ENCODE measurements at places on chromosomes 16 and 17.
A peak's percentile ranks its signal among the peaks of the same experiment; 100 is the strongest.

GRCh38 chr17:50059256-50059655, 3.3 kb downstream of the ITGA3 start:
- DNase-seq: no peak

- DNase-seq: peak; percentile 83
These were observed at the start of gene ZFP3 for GRCh38 chr17:5078106-5079028. ZFP3 (plus strand) TSS chr17:5078467; CDS start chr17:5091505, 13,038 bp downstream.

GRCh38 chr17:80008848-80009247, 26.8 kb downstream of the TBC1D16 start:
- DNase-seq: no peak

DNA sequence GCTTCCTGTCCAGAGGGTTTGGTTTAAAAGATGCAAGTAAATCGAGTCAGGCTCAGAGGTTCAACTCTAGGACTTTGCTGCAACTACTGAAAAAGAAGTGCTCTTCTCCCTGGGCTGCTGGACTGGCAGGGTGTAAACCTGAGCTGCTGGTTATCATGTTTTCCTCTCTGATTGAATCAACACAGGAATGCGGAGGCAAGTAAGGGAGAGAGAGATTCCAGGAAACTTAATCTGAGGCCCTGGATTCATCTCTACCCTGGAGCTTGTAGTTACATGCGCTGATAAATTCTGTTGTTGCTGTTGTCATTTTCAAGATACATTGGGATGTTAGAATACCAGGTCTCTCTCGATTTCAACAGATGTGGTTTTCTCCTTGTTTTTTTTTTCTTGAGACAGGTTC, 8.2 kb upstream of the HS3ST3A1 start:
- no peak for DNase-seq

DNA sequence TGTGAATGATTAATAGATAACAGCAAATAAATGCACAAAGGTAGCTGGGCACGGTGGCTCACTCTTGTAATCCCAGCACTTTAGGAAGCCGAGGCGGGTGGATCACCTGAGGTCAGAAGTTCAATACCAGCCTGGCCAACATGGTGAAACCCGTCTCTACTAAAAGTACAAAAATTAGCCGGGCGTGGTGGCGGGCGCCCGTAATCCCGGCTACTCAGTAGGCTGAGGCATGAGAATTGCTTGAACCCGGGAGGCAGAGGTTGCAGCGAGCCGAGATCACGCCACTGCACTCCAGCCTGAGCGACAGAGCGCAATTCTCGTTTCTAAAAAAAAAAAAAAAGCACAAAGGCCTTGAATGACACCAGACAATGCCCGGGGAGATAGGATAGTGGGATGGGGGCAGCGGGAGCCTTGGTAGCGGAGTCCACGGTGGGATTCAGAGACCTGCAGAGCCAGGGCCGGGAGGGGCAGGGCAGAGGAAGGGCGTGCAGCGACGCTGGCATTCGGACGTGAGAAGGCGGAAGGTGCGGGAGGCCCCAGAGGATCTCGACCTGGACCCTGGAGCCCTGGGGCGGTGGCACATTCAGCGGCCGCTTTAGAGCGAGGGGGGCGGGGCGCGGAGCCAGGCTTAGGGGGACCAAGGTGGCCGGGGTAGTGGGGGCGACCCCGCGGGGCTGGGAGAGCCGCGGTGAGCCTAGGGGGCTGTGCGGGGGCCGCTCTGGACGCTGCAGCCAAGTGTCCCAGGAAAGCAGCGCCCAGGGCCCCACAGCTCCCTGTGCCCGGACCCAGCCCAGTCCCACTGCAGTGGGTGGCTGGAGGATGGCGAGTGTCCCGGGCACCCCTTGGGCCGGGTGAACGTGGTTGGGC, 999 bp upstream of the FLYWCH2 start:
- peak; percentile 51 for DNase-seq

DNA sequence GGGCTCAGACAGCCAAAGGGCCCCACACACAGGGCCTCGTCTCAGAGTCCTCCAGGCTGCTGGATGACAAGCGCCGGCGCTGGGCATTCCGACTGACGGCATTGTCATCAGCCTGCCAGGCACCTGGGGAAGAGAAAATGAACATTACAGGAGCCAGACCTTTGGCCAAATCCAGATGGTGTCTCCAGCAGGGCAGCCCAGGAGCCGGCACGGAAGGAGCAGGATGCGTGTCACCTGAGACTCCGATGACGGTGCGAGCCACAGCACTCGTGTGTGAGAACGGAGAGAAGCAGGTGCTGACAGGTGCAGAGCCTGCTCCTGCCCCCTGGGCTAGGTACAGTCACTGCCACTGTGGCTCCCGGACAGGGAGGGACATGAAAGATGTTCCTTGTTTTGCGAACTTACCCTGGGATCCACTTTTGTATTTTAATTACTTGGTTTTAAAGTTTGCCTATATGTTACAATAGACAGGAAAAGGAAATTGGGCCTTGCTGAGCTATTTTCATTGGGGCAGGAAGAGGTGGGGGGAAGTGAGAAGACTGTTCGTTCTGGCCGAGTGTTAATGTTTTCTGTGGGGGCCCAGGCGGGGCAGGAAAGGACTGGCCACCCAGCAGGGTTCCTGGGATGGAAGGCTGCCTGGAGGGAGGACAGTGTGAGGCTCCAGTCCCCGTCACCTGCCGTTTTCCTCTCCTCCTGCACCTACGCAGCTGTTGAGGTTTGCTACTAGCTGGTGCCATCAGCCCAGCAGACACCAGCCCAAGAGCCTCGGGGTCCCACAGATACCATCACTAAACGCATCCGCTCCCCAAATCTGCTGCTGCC, 4.4 kb upstream of the FOXJ1 start:
- DNase-seq: peak; percentile 75

GRCh38 chr17:8187517-8188262, 2.3 kb downstream of the BORCS6 start:
- DNase-seq: peak; percentile 95

DNA sequence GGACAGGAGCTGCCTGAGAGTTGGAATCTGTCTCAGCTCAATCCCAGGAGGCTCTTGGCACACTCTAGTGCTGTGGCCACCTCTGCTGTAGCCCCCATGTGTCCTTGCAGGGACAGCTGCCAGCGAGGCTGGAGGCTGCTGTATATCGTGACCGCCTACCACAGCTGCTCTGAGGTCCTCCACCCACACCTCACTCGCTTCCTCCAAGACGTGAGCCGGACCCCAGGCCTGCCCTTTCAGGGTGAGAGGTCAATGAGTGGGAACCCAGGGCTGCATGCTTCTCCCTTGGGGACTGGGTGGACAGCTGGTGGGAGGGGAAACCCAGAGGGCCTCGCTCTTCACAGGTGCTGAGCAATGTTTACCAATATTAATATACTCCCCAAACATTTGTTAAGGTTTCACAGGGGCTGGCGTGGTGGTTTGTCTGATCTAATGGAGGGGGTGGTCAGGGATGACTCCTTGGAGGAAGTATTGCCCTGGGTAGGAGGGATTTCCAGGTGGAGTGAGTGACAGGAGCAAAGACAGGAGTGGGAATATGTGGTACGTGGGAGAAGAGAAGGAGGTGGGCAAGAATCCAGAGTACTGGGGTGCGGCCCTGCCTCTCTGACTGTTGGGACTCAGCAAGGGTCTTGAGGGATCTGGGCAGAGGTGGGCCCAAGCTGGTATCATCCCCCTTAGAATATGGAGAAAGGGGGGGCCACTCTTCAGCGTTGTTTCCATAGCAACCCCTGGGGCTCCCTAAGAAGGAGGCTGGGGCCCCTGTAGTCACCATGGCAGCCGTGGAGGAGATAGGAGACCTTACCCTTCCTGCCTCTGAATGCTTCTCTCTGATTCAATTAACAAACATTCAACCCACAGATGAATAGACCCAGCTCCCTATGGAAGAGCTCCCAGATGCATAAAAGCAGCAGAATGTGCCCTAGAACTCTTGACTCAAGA, 22.2 kb upstream of the ALKBH5 start:
- DNase-seq: no peak

DNA sequence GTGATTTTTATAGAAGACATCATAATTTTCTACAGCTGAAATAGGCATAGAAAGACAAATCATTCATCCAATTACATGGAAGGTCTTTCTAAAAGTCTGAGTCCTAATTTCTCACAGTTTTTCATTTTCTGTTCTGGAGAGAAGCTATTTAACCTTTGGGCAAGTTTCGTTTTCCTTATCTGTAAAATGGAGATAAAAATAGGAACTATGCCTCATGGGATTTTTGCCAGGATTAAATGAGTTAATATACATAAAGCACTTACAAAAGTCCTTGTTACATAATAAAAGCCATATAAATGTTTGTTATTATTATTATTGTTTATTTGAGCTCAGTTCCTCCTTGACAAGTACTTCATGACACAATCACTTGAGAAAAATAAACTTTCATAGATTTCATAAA, 121.4 kb downstream of the SKAP1 start:
- no peak for DNase-seq

DNA sequence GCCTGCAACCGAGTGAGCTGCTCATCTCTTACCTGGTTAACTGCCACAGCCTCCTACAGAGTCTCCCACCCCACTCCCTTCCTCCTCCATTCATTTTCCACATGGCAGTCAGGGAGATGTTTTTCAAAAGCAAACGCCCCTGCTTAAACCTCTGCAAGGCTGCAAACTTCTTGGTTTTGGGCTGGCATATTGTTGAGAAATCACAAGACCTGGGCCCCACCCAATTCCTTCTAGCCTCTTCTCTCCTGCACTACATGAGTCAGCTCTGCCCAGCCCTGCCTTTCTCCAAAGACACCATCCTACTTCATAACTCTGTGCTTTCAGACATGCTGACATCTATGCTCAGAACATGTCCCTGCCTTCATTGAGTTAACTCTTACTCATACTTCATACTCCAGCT, 136.1 kb downstream of the SPACA3 start:
- no peak for DNase-seq

GRCh38 chr17:7478276-7479212, 887 bp downstream of the ZBTB4 start:
- peak; percentile 74 for DNase-seq

DNA sequence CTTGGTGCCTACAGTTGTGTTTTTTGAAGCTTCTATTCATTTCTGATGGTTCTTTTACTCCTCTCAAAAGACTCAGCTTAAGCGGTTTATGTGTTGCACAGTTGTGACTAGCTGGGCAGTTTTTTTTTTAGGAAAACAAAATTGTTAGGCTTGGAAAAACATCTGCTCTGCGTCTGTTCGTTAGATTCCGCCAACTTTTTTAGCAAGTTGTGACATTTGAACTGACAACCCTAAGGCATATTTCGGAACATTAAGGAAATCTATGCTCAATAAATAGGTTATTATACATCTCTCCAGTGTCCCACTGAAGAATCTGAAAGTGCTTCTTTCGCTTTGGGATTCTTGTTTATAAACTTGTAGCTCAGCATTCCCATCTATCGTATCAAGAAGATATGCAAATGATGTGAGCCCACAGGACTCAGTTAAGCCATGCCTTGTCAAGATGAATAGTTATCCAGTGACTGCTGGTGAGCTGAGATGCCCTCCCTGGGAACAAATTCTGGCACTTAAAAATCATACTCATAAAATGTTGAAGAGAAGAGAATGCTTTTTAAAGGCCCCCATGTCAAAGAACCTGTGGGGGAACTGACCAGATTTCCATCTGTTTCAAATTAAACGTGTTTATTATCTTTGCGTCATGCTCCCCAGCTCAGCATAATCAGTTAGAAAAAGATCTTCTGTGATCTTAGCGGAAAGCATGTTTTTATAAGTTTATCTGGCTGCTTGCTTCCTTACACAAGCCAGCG, 109.0 kb upstream of the FAM20A start:
- no peak for DNase-seq

DNA sequence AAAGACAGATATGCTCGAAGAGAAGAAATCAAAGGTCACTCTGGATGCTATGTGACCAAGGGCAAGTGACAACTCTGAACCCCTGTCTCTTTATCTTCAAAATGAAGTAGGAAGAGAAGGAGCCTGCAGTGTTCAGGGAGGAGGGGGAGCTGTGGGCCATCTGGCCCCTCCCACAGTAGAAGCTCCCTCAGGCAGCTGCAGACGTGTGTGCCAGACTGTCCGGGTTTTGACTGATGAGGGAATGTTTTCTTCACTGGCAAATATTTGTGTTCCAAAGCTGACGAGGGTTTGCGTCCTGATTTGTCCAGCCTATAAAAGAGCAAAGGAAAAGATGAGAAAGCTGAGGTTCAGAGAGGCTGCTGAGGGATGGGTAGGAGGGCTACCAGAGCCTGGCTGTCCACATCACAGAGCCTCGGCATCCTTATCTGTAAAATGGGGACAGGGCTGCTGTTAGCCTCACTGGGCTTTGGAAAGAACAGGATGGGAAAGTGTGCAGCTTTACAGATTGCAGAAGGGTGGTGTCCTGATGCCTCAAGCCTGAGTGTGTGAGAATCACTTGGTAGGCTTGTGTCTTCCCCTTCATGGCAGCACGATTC, 1.8 kb upstream of the GINS2 start:
- no peak for DNase-seq

DNA sequence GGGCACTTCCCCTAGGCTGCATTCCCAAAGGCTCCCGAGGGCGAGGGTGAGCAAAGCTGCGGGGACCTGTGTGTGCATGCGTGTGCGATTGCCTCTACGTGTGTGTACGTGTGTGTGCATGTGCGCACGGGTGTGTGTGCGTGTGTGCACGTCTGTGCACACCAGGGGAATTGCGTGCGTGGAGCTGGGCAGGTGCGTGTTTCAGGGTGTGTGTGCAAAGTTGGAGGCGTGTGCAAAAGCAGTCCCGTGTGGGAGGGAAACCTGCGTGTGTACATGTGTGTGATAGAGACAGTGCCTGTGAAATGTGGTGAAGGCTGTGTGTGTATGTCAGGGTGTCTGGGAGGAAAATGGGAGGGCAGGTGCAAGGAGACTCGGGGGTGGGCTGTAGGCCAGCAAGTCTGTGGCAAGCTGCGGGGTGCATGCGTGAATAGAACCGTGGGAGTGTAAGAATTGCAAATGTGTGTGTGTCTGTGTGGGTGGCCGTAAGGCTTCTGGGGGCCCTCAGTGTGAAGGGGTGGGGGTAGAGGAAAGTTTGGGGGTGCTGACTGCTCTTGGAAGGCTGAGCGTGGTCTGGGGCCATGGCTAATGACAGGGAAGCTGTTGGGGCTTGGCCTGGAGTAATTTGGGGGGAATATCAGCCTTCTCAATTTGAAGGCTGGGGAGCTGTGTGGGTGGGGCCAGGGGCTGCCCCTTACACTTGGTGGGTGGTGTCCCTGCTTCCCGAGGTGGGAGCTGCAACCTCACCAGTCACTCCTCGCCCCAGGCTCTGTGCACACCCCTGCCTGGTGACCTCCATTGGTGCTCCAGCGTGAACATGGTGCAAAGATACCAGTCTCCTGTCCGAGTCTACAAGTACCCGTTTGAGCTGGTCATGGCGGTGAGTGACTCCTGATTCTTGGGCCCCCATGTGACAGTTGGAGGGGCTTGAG, 644 bp downstream of the SEC14L5 start:
- no peak for DNase-seq
